ENCODE measurements at places on chromosomes 3 and 15.

- no peak for DNase-seq
These were observed 34.7 kb downstream of the ANXA2 start for GRCh38 chr15:60363087-60363549.

- DNase-seq, result no peak
These were observed 34.0 kb downstream of the PLEKHO2 start for GRCh38 chr15:64875641-64876223.

- no peak for DNase-seq
These were observed 38.3 kb upstream of the BCL2L10 start for GRCh38 chr15:52150871-52151270.

DNA sequence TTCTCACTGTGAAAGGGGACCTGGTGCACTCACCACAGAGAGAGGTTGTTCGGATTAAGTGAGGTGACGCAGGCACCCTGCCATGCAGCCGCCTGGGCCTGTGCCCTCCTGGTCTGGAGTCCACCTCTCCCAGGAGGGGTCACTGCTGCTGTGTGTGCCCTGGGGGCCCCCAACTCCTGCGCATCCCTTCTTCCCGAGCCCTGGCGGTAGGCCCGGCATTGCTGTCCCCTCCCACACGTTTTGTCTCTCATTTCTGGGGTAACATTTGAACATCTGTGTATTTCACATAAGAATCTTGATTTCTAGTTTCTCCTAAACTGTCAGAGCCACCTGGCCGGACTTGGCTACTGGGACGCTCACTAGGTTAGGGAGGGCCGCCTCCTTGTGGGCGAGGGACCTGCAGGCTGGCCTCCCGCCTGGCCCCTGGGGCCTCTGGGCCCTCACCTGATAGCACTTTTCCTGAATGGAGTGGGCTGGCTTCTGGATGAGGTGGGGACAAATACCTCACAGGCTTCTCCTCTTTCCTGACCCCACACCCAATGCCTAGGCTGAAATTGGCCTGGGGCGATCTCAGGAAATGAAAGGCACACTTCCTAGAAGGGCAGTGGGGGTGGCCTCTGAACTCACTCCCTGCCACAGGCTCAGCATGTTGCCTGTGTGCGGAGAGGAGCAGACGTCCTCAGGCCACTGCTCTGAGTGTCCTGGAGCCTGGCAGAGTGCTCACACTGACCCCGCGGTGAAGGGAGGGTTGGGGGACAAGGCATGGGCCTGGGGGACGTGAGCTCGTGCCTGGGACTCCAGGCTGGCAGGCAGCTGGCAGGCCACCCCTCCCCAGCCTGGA is 104.2 kb upstream of the PRR23E start:
- no peak for DNase-seq

- no peak for DNase-seq
These were observed 241.8 kb downstream of the ROBO2 start for GRCh38 chr3:77281721-77282120.

GRCh38 chr15:80266113-80266512 is 14.1 kb upstream of the CTXND1 start:
- no peak for DNase-seq

DNA sequence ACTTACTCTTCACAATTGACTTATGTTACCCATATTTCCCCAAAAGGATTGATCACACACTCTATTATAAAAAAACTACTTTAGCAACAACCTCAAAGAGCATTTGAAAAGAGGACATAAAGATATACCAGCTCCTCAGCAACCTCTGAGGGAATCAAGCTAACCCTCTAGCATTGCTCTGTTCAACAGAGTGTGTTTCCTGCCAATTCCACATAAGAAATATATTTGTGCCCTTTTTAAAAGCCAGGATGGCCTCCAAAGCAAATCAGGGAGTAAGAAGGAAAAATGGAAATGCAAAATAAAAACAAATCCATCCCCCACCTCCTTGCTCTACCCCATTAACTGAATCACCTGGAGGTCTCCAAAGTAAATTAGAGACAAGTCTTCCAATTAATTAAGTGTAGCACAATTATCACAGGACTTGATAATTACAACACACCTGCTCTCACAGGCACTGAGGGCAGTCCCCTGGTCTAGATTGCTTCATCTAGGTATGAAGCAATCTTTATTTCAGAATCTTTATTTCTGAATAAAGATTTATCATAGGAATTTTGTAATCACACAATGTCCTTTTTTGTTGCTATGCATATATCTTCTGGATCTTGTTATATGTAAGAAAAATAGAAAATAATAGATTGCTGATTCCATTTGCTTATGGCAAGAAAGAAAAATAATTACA is 34.8 kb downstream of the GPR176 start:
- no peak for DNase-seq

DNA sequence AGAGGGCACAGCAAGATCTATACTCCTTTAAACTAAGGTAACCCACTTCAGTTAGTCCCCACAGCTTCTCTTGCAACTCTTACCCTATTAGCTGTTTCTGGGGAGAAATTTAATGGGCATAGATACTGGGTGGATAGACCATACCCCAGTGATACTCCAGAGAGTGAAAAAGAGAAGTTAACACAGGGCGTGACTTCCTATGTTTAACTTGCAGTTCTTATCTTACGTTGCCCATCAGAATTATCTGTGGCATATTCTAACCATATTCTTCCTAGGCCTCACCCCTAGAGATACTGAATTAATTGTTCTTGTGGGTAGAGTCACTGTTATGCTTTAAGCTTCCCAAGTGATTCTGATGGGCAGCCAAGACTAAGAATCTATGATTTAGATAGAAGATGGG is 485.4 kb upstream of the TPRG1 start:
- no peak for DNase-seq

- DNase-seq, result no peak
These were observed 107.8 kb downstream of the ANP32A start for GRCh38 chr15:68712886-68713285.

- DNase-seq, result no peak
These were observed 25.1 kb downstream of the ATP11B start for GRCh38 chr3:182818296-182818978.

GRCh38 chr3:39181408-39182335 is 10.7 kb downstream of the XIRP1 start:
- DNase-seq, result no peak

- DNase-seq, result no peak
These were observed 87.0 kb downstream of the KLHL25 start for GRCh38 chr15:85707519-85708338.

GRCh38 chr15:68419301-68420175 is 12.4 kb downstream of the ITGA11 start:
- no peak for DNase-seq

DNA sequence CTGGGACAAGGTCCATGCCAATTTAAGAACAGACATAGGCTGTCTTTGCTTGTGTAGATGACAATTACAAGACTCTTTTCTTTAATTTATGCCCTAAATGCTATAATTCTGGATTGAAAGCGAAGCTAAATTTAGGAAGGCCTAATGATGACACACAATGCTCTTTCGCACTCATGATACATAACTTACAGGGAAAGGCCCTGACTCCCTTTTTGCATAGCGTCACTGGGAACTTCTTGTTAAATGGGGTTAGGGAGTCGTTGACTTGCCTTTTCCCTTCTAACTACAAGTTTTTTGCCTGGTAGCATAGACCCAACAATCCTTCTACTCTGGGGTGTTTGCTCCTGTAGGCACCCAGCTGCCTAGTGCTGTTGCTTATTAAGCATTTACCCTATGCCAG is 329.5 kb upstream of the LRRFIP2 start:
- DNase-seq, result no peak

DNA sequence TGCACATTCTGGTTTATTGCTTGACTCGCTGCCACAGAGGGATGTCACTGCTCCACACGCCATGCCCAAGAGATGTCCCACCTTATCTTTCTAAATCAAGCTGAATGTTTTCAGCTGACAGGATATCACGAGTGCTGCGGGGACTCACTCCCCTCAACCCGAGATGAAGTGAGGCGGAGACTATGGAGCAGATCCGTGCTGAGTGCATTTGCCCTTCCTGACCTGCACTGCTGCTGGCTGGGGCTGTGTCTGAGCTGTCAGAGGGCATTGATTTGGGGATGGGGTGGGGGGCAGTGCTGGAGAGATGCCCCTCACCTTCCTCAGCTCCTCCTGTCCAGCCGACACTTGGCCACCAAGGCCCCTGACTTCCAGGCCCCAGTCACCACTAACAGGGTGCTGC is 40.5 kb upstream of the CSPG4 start:
- DNase-seq, result no peak

DNA sequence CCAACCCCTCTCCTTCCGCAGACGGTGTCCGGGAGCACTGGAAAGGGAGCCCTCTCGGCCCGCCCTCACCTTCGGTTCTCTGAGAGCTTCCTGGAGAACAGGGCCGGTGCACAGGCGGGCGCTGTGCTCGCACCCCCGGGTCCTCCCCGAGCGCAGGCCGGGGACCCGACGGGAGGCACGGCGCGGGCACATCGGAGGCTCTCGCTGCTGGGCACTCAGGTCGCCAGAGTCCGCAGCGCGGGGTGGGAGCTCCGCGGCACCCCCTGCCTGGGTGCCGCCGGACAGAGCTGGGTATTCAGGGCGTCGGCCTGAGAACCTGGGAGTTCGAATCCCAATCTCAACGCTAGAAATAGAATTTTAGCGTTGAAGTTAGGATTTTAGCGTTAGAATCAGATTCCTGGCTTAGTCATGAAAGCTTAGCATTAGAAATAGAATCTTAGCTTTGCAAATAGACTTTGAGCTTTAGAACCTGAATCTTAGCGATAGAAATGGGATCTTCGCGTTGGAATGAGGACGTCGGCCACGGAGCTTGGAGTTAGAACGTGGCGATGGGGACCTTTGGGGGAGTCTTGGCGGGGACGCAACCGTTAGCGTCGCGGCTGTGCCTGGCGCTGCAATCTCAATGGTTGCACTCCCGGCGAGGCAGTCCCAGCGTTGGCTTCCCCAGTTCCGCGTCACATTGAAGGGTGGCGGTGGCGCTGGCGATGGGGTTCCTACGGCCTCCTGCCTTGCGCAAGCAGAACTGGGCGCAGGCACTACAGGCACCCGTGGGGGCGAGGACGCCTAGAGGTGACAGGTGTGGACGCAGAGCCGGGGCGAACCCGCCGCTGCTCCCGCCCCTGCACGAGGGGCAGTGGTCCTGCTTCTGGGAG is 549 bp downstream of the TRH start:
- DNase-seq, result no peak

GRCh38 chr3:191523148-191523547 is 62.2 kb downstream of the PYDC2 start:
- peak; percentile 61 for DNase-seq

DNA sequence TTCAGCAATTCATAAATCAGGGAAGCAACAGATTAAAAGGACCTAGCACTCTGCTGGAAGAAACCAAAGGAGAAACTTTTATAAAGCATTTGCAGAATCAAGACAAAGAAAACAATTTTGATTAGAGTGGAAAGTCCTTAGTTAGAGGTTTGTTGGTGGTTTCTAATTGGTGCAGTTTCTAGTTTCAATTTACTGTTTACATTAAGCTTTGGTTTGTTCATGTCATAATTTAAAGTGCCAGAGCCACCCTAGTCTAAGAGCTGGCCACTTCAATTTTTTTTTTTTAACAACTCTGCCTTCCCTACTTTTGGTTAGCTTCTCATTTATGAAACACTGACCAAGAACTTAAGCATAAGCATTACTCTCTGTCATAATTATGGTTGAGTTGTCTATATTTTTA is 1428.2 kb upstream of the GBE1 start:
- DNase-seq, result no peak

- no peak for DNase-seq
These were observed 107.9 kb downstream of the STAC start for GRCh38 chr3:36488077-36488789.

- no peak for DNase-seq
These were observed 29.1 kb upstream of the GNB5 start for GRCh38 chr15:52220251-52220650.

GRCh38 chr15:70835415-70835814 is 18.5 kb downstream of the LARP6 start:
- no peak for DNase-seq

DNA sequence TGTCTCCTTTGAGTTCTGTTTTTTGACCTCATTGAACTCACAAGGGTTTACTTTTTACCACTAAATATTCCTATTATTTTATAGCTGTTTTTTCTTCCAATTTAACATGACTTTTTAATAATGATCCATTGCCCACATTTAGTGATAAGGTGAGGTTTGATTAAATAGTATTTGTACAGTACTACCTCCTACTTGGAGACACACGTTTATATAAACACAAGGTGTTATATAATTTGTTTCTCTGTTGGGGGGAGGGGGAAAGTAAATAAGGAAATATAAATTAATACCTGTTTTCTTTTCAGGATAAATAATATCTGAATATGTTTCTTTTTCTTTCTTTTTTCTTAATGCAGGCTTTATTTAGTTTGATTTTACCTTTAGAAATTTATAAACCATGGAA is 281.3 kb downstream of the LPP start:
- DNase-seq, result no peak

DNA sequence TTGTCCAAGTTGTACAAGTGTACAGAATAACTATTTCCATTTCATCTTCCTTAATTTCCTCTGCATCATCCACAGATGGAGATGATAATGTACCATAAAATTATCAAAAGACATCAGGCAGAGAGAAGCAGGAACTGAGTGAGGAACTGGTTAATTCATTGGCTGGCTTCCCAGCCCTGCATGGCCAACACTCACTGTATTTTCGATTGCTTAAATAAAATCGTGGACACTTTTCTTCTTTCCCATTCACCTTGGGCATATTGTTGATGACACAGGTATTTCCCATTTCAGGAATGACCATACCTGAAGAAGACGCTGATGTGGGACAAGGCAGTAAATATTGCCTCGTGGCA is 144.2 kb upstream of the ABHD17C start:
- DNase-seq, result no peak

DNA sequence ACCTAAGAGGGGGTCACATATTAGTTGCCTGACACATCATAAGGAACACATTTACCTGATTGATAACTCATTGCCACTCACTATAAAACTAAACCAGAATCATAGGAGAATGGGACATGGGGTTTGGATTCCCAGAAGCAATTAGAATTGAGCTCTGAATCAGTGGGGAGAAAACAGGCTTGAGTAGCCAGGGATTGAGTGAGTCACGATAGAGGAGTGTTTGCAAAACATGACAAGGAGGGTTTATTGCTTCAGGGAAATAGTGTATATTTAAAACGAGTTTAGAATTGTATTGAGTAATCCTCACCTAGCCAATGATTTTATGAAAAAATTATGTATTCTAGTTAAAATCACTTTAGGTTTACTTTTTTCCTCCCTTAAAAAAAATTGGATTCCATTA is 101.1 kb upstream of the THRB start:
- DNase-seq, result no peak

DNA sequence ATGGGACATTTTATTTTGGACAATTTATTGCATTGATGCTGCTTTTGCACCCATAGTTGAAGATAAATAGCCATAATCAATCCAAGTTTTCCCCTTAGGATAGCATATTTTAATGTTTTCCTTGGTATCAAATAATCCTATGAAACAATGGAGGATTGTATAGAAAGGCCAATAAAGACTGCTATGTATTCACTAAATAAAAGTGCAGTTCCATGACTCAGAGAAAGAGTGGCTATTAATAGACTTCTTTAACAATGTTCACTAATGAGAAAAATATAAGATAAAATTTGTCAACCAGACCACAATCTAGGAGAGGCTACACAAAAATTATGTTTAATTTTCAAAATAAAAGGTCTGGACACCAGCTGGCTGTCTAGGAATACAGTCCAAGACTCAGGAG is 560.9 kb upstream of the AGTR1 start:
- no peak for DNase-seq

GRCh38 chr15:40407330-40407990 is 1.9 kb downstream of the IVD start:
- DNase-seq, result no peak
